ENCODE measurements at places on chromosomes 4 and X.

DNA sequence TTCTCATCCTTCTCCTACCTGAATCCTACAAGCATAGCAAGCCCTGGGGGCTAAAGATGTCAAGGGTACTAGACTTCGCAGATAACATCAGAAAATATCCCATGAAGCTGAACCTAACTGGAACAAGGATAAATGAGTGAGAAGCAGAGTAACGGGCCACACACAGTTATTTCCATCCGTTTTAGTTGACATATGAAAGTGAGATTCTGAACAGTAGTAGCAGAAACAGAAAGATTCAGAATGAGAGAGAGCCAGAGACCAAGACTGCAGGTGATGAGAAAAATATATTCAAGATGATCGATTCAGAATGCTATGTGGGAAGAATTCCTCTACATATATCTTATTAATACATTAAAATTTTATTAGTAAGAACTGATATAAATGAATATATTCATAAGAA, 165.1 kb downstream of the TSPAN5 start:
- no peak for DNase-seq

- no peak for DNase-seq
These were observed 163.3 kb downstream of the ATRX start for GRCh38 chrX:77622672-77623071.

GRCh38 chrX:9132036-9132638, 98.2 kb upstream of the FAM9B start:
- DNase-seq = no peak

GRCh38 chr4:83864097-83864817, 328.3 kb downstream of the GPAT3 start:
- no peak for DNase-seq

DNA sequence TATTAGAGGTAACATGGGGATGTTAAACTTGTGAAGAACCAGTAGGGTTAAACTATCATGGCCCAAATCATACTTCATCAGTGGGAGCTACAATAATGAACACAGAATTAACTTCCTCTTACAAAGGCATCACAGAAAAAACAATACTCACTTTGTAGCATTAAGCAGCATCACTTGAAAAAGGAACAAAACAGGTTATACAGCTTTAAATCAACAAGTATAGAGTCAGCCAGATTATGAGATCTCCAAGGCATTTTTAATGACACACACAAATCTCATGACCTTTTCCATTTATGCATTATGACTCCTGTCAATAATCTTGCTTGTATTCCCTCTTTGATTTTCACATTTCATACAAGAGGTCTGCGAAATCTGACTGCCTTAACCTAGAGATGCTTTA, 18.3 kb downstream of the FBXL5 start:
- DNase-seq = no peak

DNA sequence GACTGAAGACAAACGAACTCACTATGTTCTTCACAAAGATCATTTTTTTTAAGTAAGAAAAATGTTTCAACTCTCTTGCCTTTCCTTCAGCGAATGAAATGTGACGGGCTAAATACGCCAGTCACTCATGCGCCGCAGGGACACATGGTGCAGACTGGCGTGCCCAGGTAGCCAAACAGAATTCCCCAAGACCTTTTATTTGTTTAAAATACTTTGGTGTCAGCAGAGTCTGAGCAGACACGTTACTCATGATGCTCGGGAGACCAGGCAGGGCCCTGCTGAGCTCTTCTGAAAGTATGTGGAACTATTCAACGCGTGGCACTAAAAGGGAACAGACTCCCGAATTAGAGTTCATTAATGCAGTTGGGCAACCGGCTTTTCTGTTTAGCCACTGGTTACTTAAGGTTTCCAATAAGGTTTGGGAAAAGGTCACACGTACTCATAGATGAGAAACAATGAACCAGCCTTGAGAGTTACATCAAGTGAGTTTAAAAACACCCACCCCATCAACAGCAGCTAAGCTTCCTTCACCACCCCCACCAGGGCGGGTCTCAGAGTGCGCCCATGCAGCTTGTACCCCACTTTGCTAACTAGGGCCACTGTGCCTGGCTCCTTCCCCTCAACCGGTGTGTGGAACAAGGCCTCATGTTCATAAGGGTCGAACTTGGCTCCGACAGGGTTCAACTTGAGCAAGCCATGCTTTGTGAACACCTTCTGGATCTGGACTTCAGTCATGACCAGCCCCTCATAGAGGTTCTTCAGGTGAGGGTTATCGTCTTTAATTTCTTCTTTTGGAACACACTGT, 7.3 kb downstream of the GRPEL1 start:
- no peak for DNase-seq

DNA sequence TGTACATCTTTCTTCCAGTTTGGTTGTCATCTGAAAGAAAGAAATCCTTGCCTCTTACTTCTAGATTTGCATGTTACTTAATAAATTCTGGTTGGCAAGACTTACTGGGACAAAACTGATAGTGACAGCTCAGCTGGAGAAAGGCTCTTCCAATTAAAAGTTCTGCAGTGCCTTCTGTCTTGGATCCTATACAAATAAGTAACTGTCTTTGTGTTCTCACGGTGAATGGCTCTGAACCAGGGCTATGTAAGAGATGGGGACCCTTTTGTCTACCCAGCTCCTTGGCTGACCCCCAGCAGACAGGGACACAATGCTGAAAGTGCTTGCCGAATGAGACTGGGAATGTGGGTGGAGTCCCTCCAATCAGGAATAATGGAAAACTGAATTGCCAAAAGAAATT, 89.5 kb downstream of the AASDH start:
- DNase-seq = no peak

GRCh38 chrX:11755724-11756123, 2.3 kb upstream of the MSL3 start:
- DNase-seq = no peak

- DNase-seq = no peak
These were observed 1.6 kb downstream of the MTNR1A start for GRCh38 chr4:186553717-186554116.

DNA sequence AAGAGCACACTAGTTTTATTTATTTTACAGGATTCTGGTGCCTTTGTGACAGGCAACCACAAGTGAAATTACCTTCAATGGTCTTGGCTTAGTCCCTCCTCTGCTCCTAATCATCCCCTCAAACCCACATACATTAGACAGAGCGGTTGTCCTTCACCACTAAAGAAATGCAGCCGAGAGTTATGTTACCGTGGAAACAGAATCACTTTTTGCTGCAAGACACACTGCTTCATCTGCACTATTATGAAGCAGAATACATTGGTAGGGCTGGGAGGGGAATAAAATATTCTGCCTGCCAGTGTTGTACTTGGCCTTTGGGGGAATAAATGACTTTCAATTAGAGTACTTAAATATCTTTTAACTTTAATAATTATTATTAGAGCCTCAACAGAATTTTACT, 75.2 kb downstream of the ARHGEF38 start:
- no peak for DNase-seq

DNA sequence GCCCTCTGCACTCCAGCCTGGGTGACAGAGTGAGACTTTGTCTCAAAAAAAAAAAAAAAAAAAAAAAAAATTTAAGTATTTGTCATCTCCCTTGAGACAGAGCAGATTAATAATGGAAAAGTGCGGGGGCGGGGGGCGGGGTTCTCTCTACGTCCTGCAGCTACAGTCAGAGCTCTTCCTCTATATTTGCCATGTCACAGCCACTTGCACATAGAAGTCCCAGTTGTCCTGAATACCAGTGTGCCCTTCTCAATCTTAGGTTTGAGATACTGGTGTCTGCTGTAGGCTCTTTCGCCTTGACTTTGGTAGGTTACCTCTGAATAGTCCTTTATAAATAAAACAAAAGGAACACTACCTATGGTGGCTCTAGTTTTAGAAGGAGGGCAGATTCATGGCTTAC, 237.8 kb upstream of the PGRMC2 start:
- DNase-seq = no peak

GRCh38 chr4:162645381-162645780, 481.6 kb upstream of the FSTL5 start:
- DNase-seq = no peak

- DNase-seq = no peak
These were observed 64.7 kb downstream of the WDFY3 start for GRCh38 chr4:84901740-84902281.

- no peak for DNase-seq
These were observed 828.6 kb downstream of the ADGRL3 start for GRCh38 chr4:62028745-62029144.

- no peak for DNase-seq
These were observed 127.3 kb downstream of the AFAP1 start for GRCh38 chr4:7812231-7812857.

GRCh38 chr4:165600959-165601683, 222.3 kb downstream of the CPE start:
- DNase-seq = no peak

DNA sequence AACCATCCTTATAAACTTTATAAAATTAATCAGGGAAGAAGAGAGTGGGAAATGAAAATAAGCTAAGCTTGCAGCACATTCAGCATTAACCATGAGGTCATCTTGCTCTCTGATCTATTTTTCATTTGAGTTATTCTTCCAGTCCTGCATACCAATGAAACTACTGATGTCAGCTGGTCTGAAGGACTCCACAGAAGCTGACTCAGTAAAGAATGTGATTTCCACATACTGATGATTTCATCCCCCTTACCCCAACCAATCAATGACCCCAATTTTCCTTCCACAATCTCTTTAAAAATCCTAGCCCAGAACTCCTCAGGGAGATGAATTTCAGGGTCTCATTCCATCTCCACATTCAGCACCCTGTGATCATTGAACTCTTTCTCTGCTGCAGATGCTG, 18.8 kb upstream of the DSPP start:
- DNase-seq = no peak

DNA sequence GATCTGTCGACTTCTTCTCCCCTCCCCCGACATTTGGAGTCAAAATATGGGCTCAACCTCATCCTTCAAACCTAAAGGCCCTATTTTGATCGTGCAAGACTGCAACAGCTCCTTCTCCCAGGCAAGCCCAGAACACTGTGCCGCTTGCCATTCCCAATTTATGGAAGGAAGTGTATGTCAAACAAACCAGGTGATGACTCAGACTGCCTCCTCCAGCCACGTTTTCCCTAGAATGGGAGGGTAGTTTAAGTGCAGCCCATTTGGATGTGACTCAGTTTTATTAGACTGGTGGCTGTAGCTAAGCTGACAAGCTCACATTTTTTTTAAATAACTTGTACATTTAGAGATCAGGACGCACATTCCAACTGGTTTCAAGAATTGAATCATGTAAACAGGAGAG, 570.4 kb upstream of the DIPK2B start:
- DNase-seq = no peak

DNA sequence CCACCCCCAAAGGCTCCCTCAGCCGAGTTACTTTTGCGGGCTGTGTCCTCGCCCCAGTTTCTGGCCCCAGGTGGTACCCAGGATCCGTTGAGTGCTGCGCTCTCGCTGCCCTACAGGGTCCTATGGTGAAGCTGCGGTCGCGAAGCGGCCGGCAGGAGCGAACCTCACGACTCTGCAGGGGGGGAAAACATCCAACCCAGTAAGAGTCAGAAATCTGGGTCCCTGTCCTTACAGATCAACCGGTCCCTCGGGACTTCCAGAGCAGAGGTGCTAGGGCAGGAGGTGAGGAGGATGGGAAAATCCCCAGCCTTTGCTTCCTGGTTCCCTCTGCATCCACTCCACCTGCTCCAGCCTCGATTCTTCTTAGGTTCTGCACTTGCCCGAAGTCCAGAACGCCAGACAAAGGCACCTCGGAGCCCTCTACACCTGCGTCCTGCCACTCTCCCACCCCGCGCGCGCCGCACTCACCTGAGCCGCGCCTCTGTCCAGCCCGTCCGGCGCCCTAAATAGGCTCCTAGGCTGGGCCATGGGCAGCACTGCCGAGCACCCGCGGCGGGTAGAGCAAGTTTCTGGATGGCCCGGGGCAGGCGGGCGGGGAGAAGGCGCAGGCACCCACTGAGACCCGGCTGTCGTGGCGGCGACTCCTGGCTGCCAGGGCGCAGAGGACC, at the start of gene HS3ST1:
TSS of gene HS3ST1 (minus strand) at position 664 of the 668 bp plus-strand sequence. CDS start 28,889 bp downstream, outside the sequence.
- DNase-seq = no peak

- no peak for DNase-seq
These were observed 183.2 kb upstream of the PUDP start for GRCh38 chrX:7330971-7331746.

DNA sequence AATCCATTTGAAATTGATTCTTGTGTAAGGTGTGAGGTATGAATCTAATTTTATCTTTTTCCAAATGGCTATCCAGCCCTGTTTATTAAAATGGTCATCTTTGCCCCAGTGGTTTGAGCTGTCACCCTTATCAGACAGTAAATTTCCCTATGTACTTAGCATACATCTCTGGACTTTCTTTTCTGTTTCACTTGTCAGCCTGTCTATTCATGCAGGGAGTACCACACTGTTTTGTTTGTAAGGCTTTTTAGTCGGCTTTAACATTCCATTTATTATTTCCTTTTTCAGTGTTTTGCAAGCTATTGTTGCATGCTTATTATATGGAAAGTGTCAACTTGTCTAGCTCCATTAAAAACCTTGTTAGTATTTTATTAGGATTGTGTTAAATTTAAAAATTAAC, 155.8 kb downstream of the STAG2 start:
- DNase-seq = no peak

- no peak for DNase-seq
These were observed 55.1 kb upstream of the BCOR start for GRCh38 chrX:40152741-40153344.

DNA sequence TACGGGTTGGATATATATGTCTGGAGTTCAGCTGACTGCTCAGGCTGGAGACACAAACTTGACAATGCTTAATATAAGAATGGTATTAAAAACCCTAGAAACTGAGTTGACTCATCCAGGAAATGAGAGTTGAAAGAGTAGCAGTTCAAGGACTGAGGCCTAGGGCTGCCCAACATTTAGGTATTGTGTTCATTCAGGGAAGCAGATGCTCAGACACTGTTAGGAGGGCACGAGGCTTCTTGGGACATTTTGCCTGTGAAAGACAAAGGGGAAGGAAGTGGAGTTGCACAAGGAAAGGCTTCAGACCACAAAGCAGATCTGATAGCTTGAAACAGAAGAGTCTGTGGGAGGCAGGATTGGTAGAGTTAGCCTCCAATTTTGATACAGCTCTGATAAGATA, 52.0 kb upstream of the HS3ST1 start:
- DNase-seq = no peak

DNA sequence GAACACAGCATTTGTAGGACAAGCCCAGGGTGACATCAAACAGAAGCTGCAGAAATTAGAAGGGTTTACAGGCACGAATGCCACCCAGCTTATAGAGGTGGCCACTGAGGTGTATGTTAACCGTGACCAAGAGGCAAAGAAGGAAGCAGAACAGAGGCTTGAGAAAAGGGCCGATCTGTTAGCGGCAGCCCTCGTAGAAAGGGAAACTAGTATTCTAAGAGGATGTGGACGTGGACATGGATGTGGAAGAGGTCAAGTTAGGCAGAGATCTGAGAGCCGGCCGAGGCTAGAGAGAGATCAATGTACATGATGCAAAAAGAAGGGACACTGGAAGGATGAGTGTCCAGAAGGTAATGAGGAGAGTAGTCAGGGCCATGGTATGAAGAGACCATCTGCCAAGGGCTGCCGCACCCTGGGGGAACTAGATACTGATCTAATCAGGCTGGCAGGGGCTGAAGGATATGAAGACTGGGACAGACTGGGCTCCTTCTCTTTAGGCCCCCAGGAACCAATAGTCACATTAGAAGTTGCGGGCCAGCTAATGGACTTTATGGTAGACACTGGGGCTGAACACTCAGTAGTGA, 27.5 kb downstream of the LIAS start:
- DNase-seq = no peak
